ENCODE measurements at places on chromosomes 4 and X.

DNA sequence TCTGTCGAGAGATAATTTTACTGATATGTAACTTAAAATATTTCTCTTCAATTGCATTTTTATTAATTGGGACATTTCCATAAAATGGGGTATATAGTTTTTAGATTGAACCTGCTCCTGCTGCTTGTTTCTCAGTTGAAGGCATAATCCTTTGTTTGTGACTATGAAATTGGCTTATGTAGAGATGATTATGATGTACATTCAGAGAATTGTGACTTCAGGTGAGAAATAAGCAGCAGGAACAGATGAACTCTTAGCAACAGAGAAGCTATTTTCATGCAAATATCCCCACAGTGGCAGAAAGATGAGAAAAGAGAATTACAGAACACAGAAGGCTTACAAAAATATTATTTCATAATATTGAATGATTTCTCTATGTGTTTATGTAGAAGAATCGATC, 1499.5 kb upstream of the ADGRL3 start:
- no peak for DNase-seq

DNA sequence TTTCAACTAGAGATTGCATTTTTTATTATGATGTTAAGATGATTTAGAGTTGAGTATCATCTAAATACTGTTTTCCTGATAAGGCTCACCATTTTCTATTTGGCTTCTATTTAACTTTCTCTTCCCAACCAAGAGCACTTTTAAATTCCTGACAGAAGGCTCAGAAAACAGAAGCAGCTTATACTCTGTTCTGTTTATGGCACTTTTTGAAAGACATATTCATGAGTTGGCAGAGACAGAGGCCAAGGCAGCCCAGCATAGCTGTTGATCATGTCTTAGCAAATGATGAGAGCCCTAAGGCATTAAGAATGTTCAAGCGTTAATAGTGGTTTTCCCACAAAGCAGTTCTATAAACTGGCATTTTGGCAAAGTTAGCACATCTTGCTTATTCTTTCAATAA, 330.3 kb downstream of the TRAM1L1 start:
- no peak for DNase-seq

DNA sequence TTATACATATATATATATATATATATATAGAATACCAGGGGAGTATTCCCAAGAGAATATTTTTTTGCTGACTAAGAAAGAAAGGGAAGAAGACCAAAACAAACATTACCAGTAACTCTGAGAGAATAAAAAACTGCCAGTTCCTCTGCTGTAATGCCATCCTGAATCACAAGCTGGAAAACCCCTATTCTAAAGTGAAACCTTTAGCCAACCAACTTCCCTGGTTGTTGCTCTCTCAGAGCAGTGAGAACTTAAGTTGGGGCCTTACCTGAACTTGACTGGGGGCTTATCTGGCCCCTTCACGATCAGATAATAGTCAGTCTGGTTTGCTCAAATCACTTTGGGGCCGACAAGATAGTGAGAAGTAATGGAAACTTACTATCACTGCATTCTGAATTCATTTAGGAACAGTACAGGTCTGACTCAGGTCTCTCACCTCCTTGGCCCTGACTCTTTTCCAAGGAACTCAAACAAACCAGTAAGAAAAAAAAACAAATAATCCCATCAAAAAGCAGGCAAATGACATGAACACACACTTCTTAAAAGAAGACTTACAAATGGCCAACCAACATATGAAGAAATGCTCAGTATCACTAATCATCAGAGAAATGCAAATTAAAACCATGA, 62.5 kb downstream of the CD40LG start:
- no peak for DNase-seq

GRCh38 chr4:181507938-181508337, 735.3 kb upstream of the TENM3 start:
- no peak for DNase-seq

DNA sequence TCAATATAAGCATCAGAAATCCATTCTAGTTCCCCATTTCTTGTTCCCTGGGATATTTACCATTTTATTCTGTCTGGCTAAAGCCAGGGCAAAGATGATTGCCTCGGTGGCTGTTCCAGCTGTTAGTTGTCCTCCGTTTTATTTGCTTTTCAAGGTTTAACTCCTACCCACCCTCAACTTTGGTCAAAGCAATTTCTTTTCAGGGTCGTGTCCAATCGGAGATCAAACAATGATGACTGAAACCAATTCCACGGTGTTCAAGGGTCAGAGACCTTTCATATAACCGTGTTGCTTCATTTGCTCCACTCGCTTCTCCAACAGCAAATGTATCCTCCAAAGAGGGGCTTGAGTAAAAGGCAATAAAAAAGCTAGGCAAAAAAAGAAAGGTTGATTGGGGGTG, 193.5 kb upstream of the FTHL17 start:
- DNase-seq: no peak

DNA sequence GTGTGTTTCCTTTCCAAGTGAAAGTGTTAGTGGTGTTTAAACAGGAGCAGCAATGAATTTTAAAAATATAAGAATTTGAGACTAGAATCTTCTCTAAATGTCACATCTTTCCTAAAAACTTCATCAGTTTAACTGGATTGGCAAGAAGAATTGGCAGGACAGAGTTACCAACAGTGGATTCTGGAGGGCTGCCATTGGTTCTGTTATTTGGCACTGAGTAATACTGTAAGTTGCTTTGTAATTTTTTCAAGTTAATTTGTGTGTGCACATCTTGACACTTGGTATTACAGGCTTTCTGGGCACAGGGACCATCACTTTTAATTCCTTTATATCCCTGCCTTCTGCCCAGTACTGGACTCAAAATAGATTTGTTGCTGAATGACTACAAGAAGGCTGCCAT, 4.5 kb upstream of the GPRIN3 start:
- peak; percentile 13 for DNase-seq

DNA sequence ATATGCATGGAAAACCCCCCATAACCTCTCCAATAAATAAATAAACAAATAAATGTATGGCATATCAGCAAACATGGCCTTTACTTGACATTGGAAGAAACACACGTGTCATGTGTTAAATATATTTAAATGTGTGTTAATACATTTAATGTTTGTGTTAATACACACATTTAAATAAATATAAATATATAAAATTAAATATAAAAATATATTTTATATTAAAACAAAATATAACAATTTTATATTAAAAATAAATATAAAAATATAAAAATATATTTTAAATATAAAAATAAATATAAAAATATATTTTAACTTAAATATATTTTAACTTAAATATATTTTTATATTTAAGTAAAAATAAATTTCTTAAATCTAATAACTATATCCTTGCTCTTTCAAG, 187.6 kb upstream of the CXXC4 start:
- DNase-seq: no peak

DNA sequence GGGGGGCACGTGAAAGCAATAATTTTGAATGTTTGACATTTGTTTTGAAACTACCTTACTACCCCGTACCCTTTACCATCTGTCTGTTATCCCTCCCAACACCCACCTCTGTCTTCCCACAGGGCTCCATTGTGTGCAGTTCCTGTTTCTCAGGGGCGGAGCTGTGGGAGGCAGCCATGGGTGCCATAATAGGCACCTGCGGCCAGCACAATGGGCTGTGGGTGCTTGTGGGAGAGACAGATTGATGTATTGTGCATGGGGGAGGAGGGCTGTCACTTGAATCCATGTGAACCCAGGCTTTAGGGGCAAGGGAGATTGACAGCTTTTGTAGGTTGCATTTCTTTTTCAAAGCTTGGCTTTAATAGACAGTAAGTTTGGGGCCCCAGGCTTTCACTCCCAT, 122.6 kb upstream of the CXorf66 start:
- no peak for DNase-seq

DNA sequence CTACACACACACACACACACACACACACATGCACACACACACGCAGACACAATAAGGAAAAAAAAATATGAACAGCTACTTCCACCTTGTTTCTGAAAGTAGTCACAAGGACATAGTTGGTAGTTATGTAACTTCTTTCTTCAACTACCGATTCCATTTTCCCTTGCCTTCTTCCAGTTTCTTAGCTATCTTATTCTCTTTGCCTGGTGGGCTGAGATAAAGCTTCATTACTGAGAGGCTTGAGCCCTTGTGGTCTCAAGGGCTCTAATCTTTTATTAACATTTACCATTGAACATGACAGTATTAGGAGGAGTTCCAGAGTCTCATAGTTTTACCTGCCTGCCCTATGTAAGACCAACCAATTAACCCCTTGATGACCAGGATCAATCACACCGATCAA, 8.9 kb upstream of the SMIM10 start:
- DNase-seq: no peak

GRCh38 chr4:153651587-153651986, 32.5 kb upstream of the TLR2 start:
- DNase-seq: no peak

DNA sequence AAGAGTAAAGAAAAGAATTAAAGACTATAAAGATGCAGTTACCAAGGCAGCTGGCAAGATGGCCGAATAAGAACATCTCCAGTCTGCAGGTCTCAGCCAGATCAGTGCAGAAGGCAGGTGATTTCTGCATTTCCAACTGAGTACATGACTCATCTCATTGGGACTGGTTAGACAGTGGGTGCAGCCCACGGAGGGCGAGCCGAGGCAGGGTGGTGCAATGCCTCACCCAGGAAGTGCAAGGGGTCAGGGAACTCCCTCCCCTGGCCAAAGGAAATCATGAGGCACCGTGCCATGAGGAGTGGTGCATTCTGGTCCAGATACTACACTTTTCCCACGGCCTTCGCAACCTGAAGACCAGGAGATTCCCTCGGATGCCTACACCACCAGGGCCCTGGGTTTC, 20.5 kb downstream of the SPIN4 start:
- DNase-seq: no peak

DNA sequence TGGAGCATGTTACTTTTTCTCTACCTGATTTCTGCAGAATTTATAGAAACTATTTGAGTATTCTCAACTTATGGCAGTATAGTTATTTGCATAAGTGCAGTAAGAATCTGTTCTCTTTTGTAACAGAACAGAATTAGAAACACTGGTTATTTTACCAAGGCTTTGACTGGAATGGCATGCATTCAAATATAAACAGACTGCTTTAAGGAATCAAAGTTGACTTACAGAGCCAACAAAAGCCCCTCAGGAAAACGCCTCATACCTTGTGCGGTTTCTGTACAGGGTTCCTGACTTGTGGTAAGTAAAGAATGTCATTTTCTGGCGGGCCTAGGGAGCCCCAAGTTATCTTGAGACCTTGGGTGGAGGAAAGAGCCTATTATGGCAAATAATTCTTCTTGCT, 97.1 kb downstream of the GPR143 start:
- DNase-seq: peak; percentile 81

- peak; percentile 72 for DNase-seq
Measured at GRCh38 chrX:38275615-38276014, 51.7 kb downstream of the RPGR start.

- no peak for DNase-seq
Measured at GRCh38 chrX:100747703-100748102, 15.8 kb upstream of the SYTL4 start.

DNA sequence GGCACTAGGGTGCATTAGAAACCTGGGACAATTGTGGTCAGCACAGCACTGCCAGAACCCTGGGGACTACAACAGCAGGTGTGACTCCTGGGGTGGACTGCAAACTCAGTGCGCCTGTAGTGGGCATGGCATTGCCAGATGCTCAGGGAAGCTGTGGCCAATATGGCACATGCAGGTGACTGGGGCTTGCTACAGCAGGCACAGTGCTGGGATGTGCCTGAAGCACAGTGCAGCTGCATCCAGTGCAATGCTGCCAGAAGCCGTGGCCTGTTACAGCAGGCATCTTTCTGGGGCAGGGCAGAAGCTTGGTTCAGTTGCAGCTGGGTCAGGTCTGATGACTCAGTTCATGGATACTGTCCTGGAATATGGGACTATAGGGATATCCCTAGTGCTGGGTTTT, 445.8 kb downstream of the CCSER1 start:
- no peak for DNase-seq

- DNase-seq: no peak
Measured at GRCh38 chr4:88821522-88821921, 123.9 kb upstream of the NAP1L5 start.

GRCh38 chr4:7753271-7753670, 186.4 kb downstream of the AFAP1 start:
- no peak for DNase-seq

- DNase-seq: peak; percentile 92
Measured at GRCh38 chr4:127632420-127633403, at the start of gene INTU. Gene INTU (plus strand): TSS chr4:127632957. CDS start chr4:127633035, 78 bp downstream.

DNA sequence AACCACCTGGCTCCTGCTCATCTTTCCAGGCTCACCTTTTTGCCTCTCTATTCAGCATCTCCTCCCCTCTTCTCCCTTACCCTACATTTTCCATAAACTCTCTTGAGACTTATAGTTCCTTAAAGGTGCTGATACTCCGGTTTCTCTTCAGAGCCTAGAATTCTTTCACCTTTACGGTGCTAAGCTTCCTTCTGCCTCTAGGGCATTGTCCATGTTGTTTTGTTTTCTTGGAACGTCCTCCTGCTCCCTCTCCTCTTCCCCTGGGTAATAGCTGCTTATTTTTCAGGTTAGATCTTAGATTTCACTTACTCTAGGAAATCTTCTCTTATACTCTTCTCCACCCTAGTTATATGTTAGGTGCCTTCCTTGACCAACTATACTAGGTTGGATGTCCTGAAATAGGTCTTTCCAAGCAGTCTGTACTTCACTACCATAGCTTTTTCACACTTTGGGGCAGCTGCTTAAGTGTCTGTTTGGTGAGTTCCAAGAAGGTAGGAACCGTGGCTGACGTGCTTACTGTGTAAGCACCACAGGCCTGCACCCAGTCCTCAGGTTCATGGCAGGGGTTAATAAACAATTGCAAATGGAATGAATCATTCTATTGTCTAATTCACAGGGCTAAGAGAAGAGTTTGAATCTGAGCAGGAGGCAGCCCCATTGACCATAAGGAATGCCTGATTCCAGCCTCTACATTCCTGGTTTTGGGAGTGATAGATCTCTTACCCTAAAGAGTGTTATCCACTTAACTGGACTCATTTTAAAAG, 227.5 kb downstream of the MGST2 start:
- peak; percentile 38 for DNase-seq
